Small intestine (tissue), 16 donors: ENCODE measurements at places on chromosomes 2 and 18. TPM values are rescaled to one million over a fixed set of nuclear protein-coding genes. Genes with fewer than 3 reads are reported as not detected.

DNA sequence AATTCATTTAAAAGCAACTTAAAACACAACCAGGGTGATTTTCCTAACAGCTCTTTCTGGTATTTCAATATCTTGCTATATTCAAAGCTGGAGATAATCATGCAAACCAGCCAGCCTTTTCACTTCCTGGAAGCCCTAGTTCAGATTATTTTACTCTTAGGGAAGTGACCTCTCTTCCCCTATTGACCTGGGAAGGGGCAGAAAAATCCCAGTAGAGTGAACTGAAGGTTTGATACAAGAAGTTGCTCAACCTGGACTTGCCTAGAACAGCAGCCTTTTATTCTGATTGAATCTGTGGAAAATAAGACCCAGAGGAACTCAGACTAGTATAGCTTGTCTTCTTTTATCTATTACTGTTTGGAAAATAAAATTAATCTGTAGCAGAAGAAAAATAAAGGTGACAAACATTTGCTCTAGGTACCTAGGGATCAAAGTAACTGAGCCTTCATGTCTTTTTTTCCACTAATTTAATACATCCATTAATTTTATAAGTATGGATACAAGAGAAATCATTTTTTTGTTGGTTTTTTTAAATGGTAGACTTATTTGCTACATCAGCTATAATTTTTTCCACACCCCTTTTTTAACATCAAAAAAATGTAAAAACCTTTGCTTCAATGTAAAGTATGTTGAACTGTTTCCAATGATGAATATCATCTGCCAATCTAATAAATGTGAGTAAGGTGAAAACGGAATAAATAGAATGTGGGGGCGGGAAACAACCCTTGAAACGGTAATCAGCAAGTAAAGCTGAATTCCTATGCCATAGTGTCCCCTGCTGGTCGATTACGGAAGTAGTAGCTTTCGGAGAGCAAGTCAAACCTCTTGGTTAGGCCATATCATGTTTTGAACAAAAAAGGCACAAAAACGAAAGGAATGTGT, 629.9 kb downstream of the NRXN1 start:
- no peaks in the 10 kb centered on the region for H3K27me3 ChIP-seq
- H3K36me3 ChIP-seq, result no peaks in the 10 kb centered on the region
- no peaks in the 10 kb centered on the region for H3K4me1 ChIP-seq

GRCh38 chr2:209209943-209210342, 213.9 kb upstream of the MAP2 start:
- no peaks in the 10 kb centered on the region for H3K4me1 ChIP-seq
- no peak overlapping the region for H3K4me3 ChIP-seq
- no peaks in the 10 kb centered on the region for H3K27me3 ChIP-seq
- DNase-seq, result no peak
- H3K27ac ChIP-seq, result no peak overlapping the region

NAT8 gene
- polyA plus RNA-seq, result 1.2 TPM

IL36G gene
- polyA plus RNA-seq, result not detected
